SW480 (cell line): ENCODE measurements at places on chromosomes 2 and 18.

DNA sequence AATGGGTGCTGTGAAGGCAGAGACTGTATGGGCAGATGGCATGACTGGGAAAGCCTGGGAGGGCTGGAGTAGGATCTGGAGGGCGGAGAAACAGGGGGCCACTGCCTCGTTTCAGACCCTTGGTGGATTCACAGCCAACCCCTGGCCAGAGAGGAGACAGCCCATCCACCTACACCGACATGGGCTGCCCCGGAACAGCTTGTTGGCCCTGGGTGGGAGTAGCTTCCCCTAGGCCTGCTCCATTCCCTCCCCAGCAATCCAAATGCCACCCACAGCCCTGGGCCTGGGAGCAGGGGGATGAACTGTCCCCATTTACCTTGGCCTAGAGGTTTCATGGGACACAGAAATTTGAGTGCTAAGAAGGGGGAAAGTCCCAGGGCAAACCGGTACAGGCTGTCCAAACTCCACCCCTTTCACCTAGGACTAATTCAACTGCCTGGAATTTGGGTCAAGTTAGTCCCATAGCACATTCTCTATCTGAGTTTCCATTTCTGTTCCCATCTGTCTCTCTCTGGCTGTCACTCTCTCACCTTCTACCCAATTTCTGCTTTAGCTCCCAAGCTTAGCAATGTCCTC lies 37.0 kb downstream of the LBH start:
- DNase-seq = no peak

- DNase-seq = no peak
Observed at GRCh38 chr2:72891091-72891818, 4.0 kb downstream of the SPR start.

GRCh38 chr2:133130548-133131246 lies 437.6 kb downstream of the NCKAP5 start:
- no peak for DNase-seq

GRCh38 chr2:8370258-8370802 lies 311.5 kb upstream of the ID2 start:
- no peak for DNase-seq

GRCh38 chr2:128602038-128602698 lies 283.5 kb upstream of the HS6ST1 start:
- DNase-seq = no peak
